GM23338 (cell line): ENCODE measurements at places on chromosomes 16 and 17.

- H3K4me3 ChIP-seq: peak overlapping the region; percentile 98
- H3K27ac ChIP-seq: 0 out of 2 replicates have a peak overlapping the region, but pooled peaks have one; percentile 27
- peak; percentile 67 for DNase-seq
- H3K4me1 ChIP-seq: peaks cover 51% of the 10 kb centered on the region
- H3K36me3 ChIP-seq: peaks cover 15% of the 10 kb centered on the region
Measured at GRCh38 chr17:21039839-21040575, 2.8 kb downstream of the USP22 start.

DNA sequence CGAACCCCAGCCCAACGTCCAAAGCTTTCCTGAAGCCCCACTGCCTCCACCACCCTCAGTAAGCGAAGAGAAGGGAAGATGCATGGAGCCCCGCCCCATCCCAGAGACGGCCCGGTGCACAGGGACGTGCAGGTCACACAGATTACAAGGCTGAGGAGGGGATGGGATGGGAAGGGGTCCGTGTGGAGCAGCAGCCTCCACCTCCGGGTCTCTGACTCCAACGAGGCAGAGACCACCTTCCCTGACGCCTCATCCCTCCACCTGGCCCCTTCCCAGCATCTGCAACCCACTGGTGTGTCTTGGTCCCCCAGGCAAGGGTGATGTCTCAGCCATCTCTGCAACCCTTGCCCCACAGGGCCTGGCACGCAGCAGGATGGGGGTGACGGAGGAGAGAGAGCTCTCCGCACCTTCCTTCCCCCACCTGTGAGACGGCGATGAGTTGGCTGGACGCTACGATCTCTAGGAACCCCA, 58.5 kb downstream of the TBC1D16 start:
- peaks cover 7% of the 10 kb centered on the region; the same call in 1 of the 2 replicates for H3K4me1 ChIP-seq
- H3K27me3 ChIP-seq: no peaks in the 10 kb centered on the region
- H3K27ac ChIP-seq: no peak overlapping the region

DNA sequence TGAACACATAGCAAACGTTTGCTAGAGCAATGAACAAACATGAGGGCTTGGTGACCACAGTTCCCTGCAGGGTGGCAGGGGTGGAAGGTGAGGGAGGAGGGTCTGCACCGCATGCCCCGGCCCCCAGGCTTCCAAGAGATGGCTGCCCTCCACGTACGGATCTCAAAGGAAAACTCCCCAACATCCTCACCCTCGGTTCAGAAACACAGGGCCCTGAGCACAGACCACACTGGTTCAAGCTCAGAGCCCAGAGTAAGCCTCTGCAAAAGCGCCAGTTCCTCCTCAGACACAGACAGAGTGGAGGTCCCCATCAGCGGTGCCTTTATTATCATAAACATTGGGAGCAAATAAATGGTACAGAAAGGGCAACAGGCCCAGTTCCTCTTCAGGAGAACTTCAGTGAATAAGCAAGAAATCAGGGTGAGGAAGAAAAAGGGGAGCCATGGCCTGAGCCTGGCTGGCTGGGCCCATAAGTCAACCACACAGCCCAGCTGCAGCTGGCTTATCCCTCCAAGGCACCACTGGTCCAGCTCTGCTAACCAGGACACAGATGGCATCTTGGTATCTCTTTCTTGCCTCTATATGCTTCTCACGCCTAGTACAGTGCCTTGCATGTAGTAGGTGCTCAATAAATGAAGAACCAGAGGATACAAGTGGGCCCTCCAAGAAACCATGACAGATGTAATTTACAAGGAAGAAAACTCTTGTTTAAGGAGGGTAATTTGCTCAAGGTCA, 11.0 kb downstream of the MPO start:
- no peak overlapping the region for H3K4me3 ChIP-seq
- no peaks in the 10 kb centered on the region for H3K36me3 ChIP-seq
- H3K27ac ChIP-seq: no peak overlapping the region
- no peaks in the 10 kb centered on the region for H3K4me1 ChIP-seq

DNA sequence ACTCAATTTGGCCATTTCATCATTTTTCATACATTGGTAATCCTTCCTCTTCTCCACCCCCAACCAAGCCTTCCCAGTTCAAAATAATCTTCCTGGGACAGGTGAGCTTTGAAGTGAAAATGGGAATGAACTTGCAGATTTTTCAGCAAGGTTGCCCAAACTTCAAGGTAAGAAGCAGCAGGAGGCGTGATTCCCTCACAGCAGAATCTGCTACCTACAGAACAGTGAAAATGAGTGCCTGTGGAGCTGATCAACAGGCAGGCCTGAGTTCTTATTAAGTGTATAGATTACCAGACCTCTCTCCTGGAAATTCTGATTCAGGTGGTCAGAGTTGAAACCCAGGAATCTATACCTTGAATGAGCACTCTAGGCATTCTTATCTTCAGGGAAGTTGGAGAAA, 356.6 kb downstream of the RBFOX1 start:
- H3K4me1 ChIP-seq: no peaks in the 10 kb centered on the region
- peak; percentile 17 for DNase-seq
- no peak overlapping the region for H3K4me3 ChIP-seq
- no peak overlapping the region for H3K27ac ChIP-seq

- H3K4me1 ChIP-seq: peaks cover 82% of the 10 kb centered on the region
- peak overlapping the region; percentile 39; the same call in 1 of the 2 replicates for H3K4me3 ChIP-seq
- H3K27ac ChIP-seq: no peak overlapping the region
- no peaks in the 10 kb centered on the region for H3K36me3 ChIP-seq
- peak; percentile 86 for DNase-seq
- peaks cover 99% of the 10 kb centered on the region for H3K27me3 ChIP-seq
Measured at GRCh38 chr16:86573215-86573614, 5.1 kb upstream of the FOXL1 start.
